ENCODE measurements at places on chromosomes 5 and 9.

DNA sequence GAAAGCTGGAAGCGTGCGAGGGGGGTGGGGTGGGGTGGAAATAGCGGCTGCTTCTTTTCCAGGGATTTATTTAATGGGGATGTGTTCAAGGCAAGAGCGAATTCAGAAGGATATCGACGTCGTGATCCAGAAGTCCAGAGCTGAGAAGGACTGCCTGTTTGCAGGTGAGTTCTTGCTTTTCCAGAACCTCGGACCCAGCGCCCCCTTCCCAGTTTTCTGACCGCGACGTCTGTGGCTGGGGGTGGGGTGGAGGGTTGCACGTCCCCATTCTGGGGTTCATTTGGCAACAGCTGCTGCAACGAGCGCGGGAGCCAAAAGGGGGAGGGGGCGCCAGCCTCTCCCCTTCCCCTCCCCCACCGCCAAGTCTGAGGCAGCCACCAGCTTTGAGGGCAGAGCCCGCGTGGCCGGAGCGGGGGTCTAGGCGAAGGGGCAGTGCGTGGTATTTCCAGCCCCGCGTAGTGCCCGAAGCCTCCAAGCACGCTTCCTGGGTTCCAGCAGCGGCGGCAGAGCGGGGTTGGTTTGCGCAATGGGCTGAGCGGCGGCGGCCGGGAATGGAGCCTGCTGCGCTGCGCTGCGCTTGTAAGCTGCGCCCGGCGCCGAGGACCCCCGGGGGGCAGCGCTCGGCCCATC, 701 bp downstream of the PARP8 start:
- DNase-seq = peak; percentile 23

GRCh38 chr5:97364731-97365130, 181.7 kb upstream of the RIOK2 start:
- DNase-seq = no peak

DNA sequence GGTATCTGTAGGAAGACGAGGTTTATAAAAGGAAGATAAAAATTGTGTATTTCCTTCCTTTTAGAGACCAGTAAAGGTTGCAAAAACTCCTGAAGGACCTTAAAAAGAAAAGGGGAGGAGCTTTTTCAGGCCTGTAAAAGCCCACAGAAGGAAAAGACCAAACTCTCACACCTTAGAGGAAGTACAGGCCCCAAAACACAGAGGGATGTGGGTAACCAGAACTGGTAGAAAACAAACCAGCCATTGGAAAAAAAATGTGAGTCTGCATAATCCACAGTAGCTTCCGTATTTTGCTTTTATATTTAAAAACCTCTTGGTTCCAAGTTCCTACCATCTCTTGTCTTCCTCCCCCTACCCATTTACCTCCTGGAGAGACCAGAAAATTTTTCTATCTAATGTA, 8.5 kb downstream of the GIN1 start:
- DNase-seq = no peak

- DNase-seq = no peak
These were observed 1.2 kb downstream of the ASPN start for GRCh38 chr9:92480986-92481633.

DNA sequence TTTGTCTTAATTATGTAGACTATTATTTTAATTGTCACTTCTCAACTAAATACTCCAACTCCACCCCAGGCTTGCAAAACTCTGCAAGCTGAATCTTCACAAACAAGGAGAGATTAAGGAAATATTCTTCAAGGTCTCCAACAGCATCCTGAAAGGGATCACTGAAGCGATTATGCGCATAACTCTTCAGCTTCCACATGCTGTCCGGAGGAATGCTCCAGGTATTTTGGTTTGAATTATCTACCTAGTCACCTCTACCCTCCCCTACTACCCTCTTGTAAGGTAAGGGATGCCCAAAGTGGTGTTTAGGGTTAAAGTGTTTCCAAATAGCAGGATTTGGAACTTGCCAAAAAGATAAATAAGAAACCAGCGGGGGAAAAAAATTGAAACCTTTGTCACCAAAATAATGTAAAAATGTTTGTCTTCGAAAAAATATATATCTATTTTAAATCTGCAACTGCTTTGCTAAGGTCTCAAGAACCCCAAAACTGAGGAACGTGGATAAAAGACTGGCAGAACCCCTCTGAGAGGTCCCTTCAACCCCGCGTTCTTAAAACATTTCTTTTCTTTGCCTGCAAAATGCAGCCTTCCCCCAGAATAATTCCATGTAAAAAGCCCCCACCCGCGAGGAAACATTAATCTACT, 11.6 kb downstream of the PTCH1 start:
- no peak for DNase-seq

DNA sequence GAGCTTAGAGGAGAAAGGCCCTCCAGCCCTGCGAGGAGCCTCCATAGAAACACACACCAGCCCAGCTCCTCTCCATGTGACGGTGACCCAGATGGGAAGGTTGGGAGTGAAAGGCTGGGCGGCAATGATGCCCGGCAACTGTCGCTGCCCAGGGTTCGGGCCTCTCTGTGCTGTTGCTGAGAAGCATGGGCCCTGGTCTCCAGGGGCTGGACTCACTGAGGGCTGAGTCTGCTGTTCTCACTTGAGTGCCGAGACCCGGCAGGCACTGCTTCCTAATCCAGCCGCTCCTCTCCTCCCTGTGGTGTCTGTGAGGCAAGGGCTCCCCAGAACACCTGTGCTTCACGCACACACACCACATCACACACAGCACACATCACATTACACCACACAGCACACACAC, 493.6 kb downstream of the GADD45G start:
- DNase-seq = no peak

DNA sequence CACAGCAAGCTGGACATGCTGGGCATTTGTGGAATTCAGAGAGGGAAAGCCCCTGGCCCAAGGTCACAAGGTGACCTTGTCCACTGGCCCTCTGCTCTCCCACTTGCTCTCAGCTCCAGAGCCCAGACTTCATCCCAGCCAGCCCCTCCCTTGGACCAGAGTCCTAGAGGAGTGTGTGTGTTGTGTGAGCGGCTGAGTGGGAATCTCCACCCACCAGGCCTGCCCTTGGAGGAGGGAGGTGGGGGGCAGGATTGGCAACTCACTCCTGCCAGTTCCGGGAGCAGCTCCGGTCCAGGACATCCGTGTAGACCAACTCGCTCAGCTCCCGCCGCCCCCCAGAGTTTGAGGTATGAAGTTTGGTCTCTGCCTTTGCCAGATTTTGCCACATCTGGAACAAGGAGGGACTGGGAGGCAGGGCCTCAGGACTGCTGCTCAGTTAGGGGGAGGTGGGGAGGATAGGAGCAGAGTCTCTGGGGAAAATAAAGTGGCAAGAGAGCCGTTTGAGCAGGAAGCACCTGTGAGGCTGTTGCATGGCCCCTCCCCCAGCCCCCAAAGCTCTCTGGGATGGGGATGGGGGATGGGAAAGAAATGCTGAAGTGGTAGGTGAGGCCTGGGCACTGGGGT, 1.4 kb downstream of the MZB1 start:
- no peak for DNase-seq

- DNase-seq = no peak
These were observed 1726.4 kb upstream of the NUDT12 start for GRCh38 chr5:105288946-105289345.

DNA sequence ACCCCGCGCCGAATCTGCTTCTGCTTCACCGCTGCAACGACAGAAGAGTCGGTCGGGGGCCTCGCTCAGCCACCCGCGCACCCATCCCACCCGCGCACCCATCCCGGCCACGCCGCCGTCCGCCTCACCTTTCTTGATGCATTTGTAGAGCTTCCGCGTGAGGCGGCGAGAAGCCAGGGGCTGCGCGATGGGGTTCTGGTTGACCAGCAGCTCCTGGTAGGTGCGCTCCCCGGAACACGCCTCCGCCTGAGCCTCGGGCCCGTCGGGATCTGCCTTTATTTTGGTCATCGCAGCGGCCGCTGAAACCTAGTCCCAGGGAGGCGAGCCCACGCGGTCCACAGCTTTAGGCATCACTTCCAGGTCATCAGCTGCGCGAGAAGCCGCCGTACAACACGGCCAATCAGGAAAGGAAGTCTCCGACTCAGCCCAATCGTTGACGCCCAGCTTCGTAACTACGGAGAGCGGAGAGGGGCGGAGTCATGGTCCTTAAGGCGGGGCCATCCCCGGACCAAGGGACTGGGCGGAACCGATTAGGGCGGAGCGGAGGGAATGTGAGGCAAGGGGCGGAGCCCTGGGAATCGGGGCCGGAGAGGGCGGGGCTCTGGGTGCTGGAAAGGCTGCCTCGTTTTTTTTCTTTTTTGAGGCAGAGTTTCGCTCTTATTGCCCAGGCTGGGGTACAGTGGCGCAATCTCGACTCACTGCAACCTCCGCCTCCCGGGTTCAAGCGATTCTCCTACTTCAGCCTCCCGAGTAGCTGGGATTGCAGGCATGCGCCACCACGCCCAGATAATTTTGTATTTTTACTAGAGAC, at the start of gene NHP2:
NHP2 (minus strand) TSS at position 356 of the 811 bp plus-strand sequence; CDS start at position 288, 68 bp downstream.
- DNase-seq = peak; percentile 93

GRCh38 chr9:74951725-74952151, 974 bp downstream of the C9orf40 start:
- peak; percentile 28 for DNase-seq

DNA sequence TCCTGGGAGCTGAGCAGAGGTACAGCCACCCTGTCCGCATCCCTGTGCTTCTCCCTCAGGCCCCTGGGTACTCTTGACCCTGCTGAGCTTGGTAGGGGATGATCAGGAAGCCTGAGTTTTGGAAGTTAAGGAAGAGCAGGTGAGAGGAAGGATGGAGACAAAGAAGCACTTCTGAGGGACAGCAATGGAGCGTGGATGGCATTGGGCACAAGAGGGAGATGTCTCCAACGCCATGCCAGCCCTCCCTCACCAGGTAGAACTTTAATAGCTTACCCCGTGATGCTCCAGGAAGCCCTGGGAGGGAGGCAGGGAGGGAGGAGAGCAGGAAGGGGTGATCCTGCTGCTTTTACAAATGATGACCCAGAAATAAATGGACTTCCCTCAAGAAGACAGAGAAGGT, 29.9 kb upstream of the SMU1 start:
- DNase-seq = no peak

- no peak for DNase-seq
These were observed 16.6 kb upstream of the ELAVL2 start for GRCh38 chr9:23842565-23843129.

- DNase-seq = no peak
These were observed 995.4 kb upstream of the WWC1 start for GRCh38 chr5:167296066-167296465.

DNA sequence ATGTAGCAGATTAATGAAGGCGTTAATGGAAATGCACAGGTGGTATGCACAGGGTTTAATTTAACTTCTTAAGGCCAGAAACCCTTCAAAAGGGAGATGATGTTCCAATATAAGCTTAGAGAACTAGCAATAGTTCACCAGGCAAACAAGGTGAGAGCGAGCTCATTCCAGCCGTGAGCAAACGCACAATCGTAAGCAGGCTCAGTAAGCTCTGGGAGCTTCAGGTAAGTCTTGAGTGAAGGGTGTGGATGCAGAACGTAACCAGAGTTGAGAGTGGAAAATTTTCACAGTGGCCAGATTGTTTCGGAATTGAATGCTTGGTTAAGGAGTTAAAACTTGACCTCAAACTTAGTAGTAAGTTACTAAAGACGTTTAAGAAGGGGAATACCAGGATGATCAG, 5.7 kb downstream of the EQTN start:
- no peak for DNase-seq

DNA sequence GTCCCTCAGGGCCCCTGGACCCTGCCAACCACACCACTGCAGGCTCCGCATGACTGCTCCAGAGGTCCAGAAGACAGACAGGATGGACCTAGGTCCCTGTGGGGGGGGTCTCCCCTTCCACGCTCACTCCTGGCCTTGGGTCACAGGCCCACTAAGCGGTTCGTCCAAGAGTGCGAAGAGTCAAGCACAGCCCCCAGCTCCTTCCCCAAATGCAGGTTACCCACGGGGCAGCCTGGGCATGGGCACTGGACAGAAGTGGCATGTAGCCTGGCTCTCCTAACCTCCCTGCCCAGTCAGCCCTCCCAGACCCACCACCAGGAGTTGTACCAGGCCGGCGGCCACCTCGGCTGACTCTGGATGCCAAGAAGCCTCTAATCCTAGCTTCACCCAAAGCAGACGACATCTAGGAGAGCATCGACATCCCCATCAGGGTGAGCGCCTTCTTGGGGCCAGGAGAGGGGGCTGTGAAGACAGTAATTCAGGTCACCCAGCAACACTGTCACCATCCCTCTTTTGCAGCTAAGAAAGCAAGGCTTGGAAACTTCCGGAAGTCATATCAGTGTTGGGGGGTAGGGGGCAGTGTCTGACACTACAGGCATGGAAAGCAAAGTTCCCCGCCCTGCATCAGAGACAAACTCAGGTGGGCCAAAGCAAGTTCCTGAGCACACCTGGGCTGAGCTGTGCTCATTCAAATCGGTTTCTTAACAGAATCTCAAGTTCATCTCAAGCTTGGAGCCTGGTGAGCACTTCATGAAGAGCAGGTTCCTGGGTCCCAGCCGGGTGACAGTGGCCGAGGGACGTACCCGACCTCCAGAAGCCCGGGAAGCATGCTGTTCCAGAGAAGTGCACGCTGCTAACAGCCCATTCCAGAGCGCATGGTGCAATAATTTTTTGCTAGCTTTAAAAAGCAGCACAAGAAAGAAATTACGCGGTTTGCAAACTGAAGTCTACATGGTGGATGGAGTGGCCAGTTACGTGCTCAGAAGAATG, 68.7 kb downstream of the SEMA4D start:
- no peak for DNase-seq

DNA sequence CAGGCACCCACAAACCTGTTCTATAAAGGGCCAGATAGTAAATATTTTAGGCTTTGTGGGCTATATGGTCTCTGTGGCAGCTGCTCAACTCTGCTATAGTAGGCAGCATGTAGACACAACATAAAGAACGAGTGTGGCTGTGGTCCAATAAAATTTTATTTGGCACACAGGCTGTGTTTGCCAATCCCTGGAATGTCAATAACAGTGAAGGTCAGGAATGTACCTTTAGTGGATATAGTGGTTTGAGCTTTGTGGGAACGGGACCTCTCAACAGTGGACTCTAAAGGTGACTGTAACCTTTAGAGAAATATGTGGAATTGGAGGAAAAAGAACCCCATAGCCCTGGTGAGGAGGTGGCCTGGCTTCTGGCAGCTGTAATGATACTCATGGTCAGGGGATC, 145.2 kb downstream of the MAST4 start:
- DNase-seq = no peak

DNA sequence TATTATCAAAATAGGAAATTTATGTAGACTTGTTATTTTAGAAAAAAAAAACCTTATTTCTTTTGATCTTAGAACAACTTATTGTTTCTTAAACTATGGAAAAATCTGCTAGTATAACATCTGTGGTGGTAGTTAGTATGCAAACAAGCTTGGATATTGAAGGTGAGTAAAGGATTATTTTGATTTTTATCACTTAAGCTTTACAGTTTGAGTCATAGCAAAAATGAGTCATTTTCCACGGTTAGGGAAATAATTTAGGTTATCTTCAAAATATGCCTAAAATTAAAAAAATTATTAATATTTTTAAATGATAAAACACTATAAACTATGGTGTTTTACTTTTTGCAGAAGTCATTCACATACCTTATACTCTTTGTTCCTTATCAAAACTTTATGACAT, 107.2 kb upstream of the DHFR start:
- no peak for DNase-seq
